ENCODE measurements at places on chromosomes 13 and 19.

- no peak for DNase-seq
Measured at GRCh38 chr13:75090872-75091615, 390.9 kb downstream of the TBC1D4 start.

- no peak for DNase-seq
Measured at GRCh38 chr19:10454267-10454666, 33.9 kb downstream of the PDE4A start.

- DNase-seq: no peak
Measured at GRCh38 chr19:54399189-54399588, 16.1 kb upstream of the TTYH1 start.

DNA sequence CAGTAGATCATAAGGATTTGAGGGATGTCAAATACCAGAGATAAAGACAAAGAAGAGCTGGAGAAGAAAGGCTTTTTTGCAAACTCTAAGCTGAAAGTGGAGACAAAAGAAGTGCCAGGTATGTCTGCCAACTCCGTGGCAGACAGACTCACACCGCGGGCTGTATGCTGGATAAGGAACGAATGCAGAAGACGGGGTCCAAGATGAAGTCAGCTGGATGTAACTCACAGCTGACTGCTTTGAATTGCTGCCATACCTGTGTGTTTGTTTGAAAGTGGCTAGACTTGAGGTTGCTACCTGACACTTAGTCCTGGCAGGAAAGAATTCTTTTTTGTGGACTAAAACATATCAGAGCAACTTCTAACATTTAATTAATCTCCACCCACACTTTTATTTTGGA lies 398.8 kb downstream of the DLEU7 start:
- DNase-seq: no peak

GRCh38 chr13:79749984-79750551 lies 269.1 kb downstream of the NDFIP2 start:
- DNase-seq: no peak

DNA sequence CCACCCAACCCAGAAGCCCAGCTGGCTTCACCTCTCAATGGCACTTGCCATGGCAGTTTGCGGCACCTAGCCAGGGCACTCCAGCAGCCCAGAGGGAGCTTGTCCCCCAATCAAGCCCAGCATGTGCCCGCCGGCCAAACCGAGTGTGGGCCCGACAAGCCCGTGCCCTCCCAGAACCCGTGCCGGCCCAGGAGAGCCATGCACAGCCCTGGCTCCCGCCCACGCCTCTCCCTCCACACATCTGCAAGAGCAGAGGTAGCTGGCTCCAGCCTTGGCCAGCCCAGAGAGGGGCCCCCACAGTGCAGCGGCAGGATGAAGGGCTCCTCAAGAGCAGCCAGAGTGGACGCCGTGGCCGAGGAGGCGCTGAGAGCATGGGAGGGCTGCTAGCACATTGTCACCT lies 2278.0 kb upstream of the PCDH20 start:
- no peak for DNase-seq

DNA sequence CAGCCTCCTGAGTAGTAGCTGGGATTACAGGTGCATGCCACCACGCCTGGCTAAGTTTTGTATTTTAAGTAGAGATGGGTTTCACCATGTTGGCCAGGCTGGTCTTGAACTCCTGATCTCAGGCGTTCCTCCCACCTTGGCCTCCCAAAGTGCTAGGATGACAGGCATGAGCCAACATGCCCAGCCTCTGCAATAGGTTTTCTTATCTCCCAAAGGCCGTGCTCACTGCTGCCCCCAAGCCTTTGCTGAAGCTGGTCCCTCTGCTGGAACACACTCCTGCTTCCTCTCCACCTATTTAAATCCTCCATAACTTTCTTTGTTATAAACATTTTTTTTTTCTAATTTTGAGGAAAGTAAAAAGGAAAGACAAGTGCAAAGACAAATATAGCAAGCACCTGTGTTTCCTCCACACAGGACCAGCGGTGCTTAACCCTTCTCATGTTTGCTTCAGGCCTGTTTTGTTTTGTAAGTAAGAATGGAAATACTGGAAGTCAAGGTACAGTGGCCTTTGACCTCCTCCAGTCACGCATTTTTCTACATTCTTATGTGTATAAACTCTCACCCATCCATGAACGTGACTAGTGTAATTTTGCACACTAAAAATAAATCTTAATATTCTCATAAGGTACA lies 14.5 kb upstream of the TNFAIP8L1 start:
- no peak for DNase-seq

DNA sequence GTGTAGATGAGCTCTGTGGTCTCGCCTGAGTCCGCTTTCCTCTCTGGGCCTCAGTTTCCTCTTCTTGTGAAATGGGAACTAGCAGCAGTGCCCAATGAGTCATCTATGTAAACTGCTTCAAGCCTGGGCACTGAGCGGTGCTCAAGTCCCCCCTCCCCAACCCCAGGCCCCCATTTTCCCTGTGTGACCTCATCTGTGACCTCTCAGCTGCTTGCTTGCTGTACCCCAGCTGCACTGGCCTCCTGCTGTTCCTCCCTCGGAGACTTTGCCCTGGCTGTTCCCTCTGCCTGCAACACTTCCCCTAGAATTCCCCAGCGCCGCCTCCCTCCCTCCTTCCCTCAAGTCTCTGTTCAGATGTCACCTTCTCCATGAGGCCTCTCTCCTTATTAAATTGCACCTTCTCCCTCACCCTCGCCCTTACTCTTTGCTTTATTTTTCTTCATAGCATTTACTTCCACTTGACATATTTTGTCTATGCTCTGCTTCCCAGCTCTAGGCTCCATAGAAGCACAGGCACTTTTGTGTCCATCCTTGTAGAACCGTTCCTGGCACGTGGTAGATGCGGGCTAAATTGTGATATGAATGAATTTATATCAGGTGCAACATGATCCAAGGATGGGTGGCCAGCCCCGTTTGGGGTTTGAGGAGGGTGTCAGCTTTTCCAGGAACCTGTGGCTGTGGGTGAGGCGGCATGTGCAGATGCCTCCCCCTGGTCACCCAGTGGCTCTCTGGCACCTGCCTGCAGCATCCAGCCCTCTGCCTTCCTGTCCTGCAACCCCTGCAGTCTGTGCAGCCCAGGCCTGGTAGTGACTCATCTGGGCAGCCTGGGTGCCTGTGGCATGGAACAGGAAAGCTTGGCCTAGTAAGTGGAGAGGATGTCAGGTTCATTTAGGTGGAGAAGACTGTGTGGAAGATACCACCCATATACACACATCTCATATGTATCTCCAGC lies 26.3 kb downstream of the SIPA1L3 start:
- no peak for DNase-seq

DNA sequence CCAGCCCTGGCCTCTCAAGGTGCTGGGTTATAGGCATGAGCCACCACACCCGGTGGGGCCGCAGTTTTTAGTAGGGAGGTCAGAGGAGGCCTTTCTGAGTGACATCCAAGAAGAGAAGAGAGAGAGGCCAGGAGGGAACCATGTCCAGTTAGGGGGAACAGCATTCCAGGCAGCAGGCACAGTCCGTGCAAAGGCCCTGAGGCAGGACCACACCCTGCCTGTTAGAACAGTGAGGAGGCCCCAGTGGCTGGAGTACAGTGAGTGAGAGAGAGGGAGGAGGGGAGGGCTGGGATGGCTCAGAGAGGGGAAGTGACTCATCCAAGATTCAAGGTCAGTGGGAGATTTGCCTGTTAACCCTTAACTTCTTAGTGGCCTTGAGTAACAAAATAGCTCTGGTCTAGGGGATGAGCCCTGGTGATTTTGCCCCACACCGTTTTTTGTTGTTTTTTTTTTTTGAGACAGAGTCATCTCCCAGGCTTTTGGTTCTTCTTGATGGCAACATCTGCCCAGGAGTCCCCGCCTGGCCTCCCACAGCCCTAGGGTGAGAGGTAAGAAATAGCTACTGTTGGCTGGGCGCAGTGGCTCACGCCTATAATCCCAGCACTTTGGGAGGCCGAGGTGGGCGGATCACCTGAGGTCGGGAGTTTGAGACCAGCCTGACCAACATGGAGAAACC lies 2.7 kb upstream of the PLIN3 start:
- no peak for DNase-seq

GRCh38 chr19:55644191-55644833 lies 863 bp downstream of the ZNF581 start:
- DNase-seq: no peak

- no peak for DNase-seq
Measured at GRCh38 chr13:71842003-71842402, 25.0 kb downstream of the DACH1 start.

GRCh38 chr13:94120878-94121277 lies 358.6 kb downstream of the DCT start:
- DNase-seq: no peak

DNA sequence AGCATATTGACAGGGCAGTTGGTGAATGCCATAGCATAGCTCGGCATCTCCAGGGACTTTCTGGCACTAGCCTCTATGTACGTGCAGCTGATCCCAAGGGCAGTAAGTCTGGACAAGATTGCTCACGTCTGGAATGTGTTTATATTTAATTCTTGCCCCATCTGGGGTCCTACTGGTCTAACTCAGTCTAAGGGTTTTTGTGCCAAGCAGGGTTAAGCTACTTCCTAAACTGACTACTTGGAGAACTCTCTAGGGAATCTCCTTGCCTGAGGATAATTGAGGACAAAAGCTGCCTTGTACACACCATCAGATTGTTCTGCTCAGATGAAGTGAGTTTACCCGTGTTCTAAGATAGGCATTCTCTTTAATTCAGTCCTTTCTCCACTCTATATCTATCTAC lies 358.1 kb downstream of the MYO16 start:
- no peak for DNase-seq

DNA sequence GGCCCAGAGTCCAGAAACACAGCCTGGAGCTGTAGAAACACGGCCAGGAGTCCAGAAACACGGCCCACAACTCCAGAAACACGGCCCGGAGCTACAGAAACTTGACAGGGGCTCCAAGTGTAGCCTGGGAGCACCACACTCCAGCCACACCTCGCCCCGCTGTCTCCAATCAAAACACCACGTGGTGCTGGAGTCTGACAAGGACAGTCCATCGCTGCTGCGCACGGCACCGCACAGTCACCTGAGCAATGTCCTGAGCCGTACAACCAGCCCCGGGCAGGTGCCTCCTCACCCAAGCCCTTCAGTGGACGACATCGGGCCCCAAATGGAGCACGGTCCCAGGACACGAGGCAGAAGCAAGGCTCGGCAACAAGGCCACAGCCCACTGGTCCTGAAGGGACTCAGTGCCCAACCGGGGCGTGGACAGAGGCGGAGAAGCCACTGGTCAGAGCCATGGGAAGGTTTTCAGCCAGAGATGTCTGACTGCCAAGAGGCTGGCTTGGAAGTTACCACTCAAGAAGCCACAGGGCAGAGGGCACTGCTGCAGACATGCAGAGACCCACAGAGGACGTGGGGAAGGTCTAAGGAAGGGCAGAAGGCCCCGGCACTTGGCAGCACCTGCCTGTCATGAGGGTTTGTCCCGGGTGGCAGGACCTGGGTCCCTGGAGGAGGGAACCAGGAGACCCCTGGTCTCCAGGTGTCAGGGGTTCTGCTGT lies 19.7 kb upstream of the PLPP2 start:
- no peak for DNase-seq

- DNase-seq: no peak
Measured at GRCh38 chr19:43662487-43662886, 7.5 kb downstream of the PLAUR start.

DNA sequence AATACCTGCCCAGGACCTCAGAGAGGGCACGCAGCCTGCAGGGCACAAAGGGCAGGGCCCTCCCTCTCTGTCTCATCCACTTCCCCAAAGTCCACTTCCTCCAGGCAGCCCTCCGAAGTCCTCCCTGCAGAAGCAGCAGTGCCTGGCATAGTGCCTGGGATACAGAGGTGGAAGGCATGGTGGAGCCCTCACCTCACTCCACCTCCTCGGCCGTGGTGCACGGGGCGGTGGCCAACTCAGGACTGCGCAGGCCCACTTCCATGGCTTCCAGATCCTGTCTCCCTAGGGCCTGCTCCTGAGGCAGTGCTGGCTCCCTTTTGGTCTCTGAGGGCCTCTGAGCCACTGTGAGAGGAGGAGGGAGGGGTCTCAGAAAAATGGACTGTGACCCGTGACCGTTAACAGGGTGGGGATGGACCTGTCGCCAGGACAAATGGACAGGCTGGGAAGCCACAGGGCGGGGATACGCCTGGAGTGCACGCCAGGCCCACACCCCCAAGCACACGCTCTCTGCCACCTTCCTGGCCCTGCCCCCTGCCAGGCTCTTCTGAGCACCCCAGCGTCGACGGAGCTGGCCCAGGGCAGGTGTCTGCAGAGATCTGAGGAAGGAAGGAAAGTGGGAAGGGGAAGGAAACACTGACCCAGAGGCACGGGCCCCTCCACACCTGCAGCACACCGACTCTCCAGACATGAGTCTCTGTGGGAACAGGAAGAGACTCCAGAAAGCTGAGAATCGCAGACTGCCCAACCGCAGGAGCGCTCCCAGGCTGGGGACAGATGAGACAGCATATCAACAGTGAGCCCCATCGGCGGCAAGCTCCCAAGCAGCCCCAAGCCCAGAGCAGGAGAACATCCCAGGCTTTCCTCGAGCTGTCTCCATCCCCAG lies 8.4 kb downstream of the REXO1 start:
- no peak for DNase-seq

DNA sequence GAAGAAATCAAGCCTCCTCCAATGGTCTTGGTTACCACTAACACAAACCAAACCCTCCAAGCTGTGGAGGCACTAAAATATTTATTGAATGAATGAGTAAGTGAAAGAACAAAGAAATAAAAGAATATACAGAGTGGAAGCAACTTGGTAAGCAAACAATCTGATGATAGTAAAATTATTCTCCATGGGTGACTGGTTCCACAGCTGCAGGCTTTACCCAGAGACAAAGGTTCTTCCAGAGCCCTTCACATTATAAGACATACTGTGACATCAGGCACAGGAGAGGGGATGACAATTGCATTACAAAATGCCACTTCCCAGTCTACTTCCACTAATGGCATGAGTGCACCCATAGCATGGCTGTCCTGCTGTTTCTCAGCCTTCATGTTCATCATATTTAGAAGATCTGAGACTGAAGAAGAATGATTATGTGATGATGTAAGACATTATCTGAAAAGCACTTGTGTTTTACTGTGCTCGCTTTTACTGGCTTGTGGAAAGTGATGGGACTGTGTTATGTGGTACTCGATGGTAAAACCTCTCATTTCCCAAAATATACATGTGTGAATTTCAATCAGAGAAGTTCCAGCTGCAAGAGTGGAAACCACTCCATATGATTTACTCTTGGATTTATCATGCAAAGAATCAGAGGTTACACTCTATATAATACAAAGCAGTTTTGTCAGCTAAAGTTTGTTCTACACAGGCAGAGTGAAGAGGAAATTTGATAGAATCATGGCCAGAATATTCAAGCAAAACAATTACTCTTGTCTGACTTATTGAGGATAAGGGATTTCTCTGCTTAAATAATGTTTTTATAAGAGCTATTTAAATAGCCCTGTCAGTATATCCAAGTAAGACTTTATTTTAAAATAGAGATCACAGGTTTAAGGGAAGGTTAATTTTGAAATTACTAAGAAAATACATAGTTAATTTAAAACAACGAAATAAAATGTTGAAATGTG lies 220.2 kb upstream of the NBEA start:
- no peak for DNase-seq

GRCh38 chr13:98451676-98452470 lies 125.0 kb downstream of the STK24 start:
- DNase-seq: no peak

DNA sequence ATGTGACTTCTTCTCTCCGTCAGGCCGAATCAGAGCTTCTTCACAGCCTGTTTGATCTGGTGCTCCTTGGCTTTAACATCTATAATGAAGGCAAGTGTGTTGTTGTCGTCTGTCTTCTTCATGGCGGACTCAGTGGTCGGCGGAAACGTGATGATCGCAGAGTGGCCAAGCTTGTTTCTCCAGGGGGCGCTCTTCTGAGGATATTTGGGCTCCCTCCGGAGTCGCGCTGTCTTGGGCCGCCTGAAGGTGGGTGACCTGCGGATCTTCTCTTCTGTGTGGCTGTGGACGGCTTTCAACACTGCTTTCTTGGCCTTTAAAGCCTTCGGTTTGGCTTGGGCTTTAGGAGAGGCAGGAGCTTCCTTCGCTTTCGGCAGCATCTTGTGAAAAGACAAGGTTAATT lies 9.8 kb downstream of the TPRX1 start:
- no peak for DNase-seq

Measured in CD8-positive, alpha-beta memory T cell (primary cell).